ENCODE measurements at places on chromosomes 16 and 17.

GRCh38 chr17:51120357-51120738 lies 320 bp downstream of the SPAG9 start:
- DNase-seq = no peak

- DNase-seq = no peak
Observed at GRCh38 chr17:75878174-75878998, at the start of gene TRIM47. TRIM47 (minus strand) TSS chr17:75878581; CDS start chr17:75878548, 33 bp downstream.

- no peak for DNase-seq
Observed at GRCh38 chr17:80125656-80126448, 21.1 kb downstream of the EIF4A3 start.

- no peak for DNase-seq
Observed at GRCh38 chr16:77842468-77842867, 54.1 kb downstream of the VAT1L start.

DNA sequence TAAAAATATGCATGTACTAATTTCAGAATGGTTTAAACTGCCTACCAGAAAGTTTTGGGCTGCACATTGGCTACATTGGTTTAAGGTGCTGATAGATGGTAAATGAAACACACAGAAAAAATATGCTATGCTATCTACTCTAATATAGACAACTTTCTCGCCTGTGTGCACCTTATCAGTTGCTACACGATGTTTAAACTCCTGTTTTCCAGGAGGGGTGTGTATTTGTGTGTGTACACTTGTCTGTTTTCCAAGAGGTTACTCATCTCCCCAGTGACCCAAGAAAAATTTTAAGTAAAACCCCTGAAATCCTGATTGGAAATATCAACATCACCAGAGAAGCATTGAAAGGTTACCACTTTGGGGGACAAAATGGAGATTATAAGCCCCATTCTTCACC lies 21.6 kb upstream of the PSMC5 start:
- no peak for DNase-seq

Measured in esophagus squamous epithelium (tissue), 5 donors.